ENCODE measurements at places on chromosomes 2 and 18. TPM values are rescaled to one million over a fixed set of nuclear protein-coding genes. Genes with fewer than 3 reads are reported as not detected.

GRCh38 chr18:54673936-54674335, 82.9 kb downstream of the DYNAP start:
- no peak for DNase-seq

DNA sequence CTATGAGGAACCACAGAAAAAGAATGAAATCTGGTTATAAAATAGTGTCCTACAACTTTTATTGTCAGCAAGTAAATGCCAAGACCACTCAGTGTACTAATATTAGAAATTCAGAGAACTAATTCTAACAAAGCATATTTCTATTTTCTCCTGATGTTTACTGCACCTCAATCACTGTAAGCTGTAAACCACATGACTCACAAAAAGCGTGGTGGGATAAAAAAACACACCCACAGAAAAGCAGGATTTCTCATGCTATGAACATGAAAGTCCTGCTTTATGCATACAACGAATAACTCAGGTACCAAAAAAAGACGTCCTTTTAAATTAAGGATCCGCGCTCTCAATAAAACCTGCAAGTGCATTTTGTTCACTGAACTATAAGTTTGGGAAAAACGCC, 797 bp downstream of the TXNL4A start:
- DNase-seq = peak; percentile 27

DNA sequence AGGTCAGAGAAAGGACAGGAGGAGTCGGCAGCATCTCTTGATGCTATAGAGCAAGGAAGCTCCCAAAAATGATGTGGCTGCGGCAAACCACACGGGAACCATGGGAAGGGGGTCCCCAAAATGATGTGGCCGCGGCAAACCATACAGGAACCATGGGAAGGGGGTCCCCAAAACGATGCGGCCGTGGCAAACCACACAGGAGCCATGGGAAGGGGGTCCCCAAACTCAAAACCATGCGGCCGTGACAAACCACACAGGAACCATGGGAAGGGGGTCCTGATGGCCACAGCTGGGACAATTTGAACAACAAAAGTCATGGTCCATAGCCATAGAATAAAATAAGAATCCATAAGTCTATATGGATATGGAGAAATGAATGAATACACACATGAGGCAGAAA, 58.4 kb upstream of the GLI2 start:
- DNase-seq = no peak

DNA sequence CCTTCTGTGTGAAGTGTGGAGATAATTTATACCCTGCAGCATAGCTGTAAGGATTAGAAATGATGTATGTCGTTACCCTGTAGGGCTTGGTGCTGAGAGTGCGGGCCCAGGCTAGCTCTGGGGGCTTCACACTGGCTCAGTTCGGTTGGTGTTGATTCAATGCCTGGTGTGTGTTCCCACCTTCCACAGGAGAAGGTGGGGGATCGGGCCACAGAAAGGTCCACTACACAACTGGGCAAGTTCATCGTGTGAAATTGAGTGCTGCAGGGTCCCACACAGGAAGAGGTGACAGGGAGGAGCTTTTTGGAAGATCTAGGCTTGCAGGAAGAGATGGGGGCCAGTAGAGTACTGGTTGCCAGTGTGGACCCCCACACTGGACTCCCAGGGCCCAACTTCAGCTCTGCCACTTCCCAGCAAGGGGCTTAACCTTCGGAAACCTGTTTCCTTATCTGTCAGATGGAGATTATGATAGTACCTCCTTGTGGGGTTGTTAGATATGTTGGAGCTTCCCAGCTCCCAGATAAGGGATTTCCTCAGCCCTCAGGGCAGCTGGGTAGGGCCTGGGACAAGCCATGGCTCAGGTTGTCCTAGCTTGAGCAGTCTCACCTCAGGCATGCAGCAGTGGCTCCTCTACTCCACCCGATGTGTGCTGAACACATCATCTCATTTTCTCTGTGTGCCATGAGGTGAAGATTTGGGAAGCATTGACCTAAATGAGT, 71.5 kb downstream of the TMEM247 start:
- DNase-seq = no peak

DNA sequence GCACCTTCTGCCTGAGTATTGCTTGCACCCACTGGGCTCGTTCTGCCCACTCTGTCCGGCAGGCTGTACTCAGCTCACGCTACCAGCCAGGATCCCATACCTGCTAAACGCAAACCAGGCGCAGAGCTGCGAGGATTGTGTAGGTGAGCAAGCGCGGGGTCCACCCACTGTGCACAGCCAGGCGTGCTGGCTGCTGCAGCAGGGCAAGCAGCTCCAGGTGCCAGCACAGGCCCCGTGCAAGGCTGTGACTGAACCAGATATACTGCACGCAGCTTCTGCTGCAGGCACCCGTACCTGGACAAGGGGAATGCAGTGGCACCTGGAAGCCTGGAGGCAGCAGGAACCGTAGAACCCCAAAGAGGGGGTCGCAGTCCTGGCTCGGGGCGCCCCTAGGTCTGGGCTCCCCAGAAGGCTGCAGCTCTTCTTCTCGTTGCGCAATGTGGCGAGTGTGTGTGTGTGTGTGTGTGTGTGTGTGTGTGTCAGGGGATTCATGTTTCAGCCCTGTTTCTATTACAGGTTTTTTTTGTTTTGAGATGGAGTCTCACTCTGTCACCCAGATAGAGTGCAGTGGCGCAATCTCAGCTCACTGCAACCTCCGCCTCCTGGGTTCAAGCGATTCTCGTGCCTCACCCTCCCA, 46.1 kb upstream of the RAB1A start:
- DNase-seq = no peak

- DNase-seq = no peak
These were observed 95.0 kb downstream of the MSH2 start for GRCh38 chr2:47497843-47498460.

Gene C18orf54
- total RNA-seq = 5.2 TPM

Gene PTMA
- total RNA-seq = 822 TPM

Gene COL5A2
- 36.5 TPM for total RNA-seq

Gene CCDC88A
- total RNA-seq = 25.5 TPM

Gene UGT1A8
- not detected for total RNA-seq
